ENCODE measurements at places on chromosomes 6 and 20. TPM values are rescaled to one million over a fixed set of nuclear protein-coding genes. Genes with fewer than 3 reads are reported as not detected.

GRCh38 chr6:118100717-118101116 lies 193.7 kb downstream of the SLC35F1 start:
- H3K36me3 ChIP-seq = no peaks in the 10 kb centered on the region
- no peak for DNase-seq
- no peaks in the 10 kb centered on the region for H3K27me3 ChIP-seq
- H3K4me1 ChIP-seq = no peaks in the 10 kb centered on the region

- no peaks in the 10 kb centered on the region for H3K36me3 ChIP-seq
- no peaks in the 10 kb centered on the region for H3K4me1 ChIP-seq
- no peak overlapping the region for H3K27ac ChIP-seq
- peaks cover 4% of the 10 kb centered on the region for H3K27me3 ChIP-seq
- H3K4me3 ChIP-seq = no peak overlapping the region
These were observed 70.8 kb upstream of the NXT1 start for GRCh38 chr20:23279836-23280235.

DNA sequence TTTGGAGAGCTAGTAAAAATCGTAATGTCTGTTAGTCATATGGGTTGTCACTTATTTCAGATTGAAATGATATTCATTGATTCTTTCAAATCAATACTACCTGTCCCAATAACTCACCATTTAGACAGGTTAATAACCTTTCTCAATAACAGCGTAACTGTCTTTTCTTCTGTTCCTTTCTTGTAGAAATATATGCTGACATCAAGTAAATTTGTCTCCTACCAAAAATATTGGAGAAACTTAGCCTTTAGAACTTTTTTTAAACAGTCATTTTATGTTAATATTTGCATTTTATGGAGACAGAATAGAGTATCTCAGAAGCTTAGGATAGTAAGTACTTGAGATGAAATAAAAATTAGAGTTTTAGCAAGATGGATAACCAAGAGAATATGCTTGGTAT lies 278.2 kb downstream of the UST start:
- H3K27me3 ChIP-seq = no peaks in the 10 kb centered on the region
- H3K4me1 ChIP-seq = peaks cover 10% of the 10 kb centered on the region
- no peak overlapping the region for H3K27ac ChIP-seq
- H3K36me3 ChIP-seq = peaks cover 10% of the 10 kb centered on the region

DNA sequence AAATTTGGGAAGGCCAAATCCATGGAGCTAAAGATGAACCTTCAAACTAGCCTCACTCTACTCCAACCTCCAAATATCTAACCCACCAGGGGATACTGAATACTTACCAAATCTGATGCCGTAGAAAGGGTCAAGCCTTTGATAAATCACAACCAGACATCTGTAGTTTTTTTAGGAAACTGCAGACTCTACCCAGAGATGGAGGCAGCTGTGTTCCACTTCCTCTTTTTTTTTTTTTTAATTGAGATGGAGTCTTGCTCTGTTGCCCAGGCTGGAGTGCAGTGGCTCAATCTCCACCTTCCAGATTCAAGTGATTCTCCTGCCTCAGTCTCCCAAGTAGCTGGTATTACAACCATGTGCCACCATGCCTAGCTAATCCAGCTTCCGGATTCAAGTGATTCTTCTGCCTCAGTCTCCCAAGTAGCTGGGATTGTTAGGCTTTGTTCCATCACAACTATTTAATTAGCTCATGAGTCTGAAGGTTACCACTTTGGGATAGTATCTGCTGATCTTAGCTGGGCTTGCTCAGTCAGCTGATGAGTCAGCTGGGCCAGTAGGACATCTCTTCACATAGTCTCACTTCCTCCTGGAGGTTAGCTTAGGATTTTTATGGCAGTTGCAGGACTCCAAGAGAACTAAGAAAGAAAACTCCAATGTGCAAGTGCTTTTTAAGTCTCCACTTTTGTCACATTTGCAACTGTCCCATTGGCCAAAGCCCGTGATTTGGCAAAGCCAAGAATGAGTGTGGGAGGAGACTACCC lies 13.3 kb downstream of the FRK start:
- H3K27me3 ChIP-seq = peaks cover 11% of the 10 kb centered on the region
- DNase-seq = no peak
- H3K36me3 ChIP-seq = no peaks in the 10 kb centered on the region
- no peak overlapping the region for H3K27ac ChIP-seq
- H3K4me1 ChIP-seq = no peaks in the 10 kb centered on the region
- no peak overlapping the region for H3K4me3 ChIP-seq

DNA sequence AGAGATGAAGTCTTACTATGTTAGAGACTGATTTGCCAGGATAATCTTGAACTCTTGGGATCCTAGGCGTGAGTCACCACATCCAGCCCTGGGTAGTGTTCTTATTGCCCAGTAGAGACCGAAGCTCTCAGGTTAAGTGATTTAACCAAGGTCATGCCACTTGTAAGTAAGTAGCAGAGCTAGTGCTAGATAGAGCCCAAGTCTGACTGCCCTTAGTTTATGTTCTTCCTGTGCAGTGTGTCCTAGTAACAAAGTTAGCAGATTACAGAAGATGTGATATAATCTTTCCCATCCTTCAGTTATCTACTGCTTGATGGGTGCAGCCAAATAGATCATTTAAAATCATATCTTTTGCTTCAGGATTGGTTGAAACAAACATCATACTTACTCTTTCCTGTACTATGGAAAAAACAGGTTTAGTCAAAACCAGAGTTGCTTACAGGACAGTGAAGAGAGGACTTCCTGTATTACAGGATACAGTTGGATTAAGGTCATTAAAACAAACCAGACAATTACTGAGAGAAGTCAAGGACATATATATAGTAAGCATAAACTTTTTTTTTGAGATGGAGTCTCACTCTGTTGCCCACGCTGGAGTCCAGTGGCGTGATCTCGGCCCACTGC lies 9.5 kb upstream of the PABPC1L start:
- DNase-seq = no peak
- peaks cover 61% of the 10 kb centered on the region for H3K36me3 ChIP-seq
- H3K27ac ChIP-seq = peak overlapping the region; percentile 87
- H3K27me3 ChIP-seq = no peaks in the 10 kb centered on the region
- H3K4me3 ChIP-seq = no peak overlapping the region
- H3K4me1 ChIP-seq = peaks cover 58% of the 10 kb centered on the region

DNA sequence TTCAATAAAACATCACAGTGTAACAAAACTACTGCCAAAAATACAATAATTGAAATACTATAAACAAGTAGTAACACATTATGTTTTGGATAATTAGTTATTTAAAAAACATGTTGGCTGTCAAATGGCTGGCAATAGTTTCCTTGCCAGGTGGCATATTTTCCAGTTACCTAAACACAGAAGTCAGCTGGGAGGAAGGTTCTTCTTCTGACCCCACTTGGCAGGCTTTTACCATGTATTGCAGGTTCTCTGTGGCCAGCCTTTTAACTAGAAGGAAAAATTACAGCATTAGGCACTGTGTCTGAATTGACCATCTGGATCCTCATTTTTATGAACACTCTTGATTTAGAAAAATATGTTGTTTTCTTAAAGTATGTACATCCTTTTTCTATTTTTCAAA lies 131.4 kb downstream of the MMS22L start:
- H3K4me1 ChIP-seq = peaks cover 1% of the 10 kb centered on the region
- peaks cover 31% of the 10 kb centered on the region for H3K36me3 ChIP-seq
- H3K27ac ChIP-seq = no peak overlapping the region
- H3K4me3 ChIP-seq = no peak overlapping the region
- H3K27me3 ChIP-seq = no peaks in the 10 kb centered on the region

- no peaks in the 10 kb centered on the region for H3K36me3 ChIP-seq
- no peak for DNase-seq
- H3K27ac ChIP-seq = no peak overlapping the region
- H3K4me1 ChIP-seq = peaks cover 12% of the 10 kb centered on the region
- no peaks in the 10 kb centered on the region for H3K27me3 ChIP-seq
These were observed 20.7 kb upstream of the ZMYND8 start for GRCh38 chr20:47377122-47377722.

DNA sequence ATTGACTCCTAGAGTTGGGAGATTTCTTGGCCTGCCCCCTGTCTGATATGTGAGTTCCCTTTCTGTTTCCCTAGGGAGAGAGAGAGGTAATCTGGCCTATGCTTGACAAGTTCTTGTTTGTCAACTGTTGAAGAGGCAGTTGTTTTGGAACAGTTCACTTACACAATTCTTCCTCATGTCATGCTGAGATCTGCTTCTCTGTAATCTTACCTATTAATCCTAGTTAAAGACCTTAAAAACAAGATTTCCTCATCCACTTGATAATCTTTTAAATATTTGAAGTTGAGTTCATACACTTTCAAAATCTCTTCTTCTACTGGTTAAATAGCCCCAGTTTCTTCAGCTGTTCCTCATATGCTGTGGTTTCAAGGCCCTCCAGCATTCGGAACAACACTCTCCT lies 89.9 kb downstream of the FIG4 start:
- no peaks in the 10 kb centered on the region for H3K27me3 ChIP-seq
- H3K27ac ChIP-seq = no peak overlapping the region
- H3K4me1 ChIP-seq = no peaks in the 10 kb centered on the region
- H3K4me3 ChIP-seq = no peak overlapping the region
- DNase-seq = no peak

DNA sequence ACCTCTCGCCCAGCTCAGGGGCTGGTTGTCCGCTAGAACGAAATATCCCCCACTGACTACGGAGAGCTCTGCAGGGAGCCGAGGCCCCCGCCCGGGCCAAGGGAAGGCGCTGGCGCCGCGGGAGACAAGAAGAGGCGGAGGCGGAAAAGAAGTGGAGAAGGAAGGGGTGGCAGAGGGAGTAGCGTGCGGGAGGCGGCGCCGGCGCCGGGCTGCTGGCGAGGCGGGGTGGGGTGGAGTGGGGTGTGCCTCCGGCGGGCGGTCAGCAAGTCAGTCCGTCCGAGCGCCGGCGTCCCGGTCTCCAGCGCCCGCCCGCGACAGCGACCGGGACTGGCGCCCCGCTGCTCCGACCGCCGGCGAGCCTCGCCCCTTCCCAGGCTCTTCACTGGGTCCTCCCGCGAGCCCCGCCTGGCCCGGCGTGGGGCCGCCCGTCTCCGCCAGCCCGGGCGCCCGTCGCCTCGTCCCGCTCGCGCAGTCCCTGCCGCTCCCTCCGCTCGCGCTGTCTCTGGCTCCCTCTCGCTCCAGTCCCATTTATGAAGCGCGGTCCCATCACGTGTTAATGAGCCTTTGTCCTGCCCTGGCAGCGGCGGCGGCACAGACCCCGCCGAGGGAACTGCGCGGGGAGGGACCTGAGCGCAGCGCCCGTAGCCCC lies at the start of gene CNR1:
CNR1 (minus strand) TSS at position 504 of the 649 bp plus-strand sequence. CDS start 21,073 bp downstream, outside the sequence.
- DNase-seq = peak; percentile 11
- no peak within 1 kb of the TSS for H3K27ac ChIP-seq
- H3K27me3 ChIP-seq = peaks cover 57% of the 10 kb centered on the region
- peaks cover 12% of the 10 kb centered on the region for H3K4me1 ChIP-seq
- H3K36me3 ChIP-seq = no peaks in the 10 kb centered on the region

DNA sequence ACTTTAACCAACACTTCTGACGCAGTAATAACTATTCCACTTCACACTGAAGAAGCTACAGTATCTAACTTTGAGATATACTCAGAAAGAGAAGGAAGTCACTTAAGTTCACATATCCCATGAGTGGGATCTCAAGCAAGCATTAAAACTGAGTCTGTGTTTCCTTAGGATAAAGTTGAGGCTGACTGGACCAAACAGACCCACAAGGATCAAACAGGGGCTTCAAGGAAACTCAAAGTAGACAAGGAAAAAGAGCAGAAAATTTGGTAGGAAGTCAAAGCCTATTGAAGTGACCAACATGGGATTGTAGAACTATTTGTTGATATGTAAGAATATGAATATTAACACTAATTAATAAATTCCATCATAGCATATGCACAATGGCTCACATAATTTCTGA lies 294.9 kb downstream of the ADGB start:
- H3K4me3 ChIP-seq = no peak overlapping the region
- H3K27me3 ChIP-seq = peaks cover 15% of the 10 kb centered on the region
- H3K36me3 ChIP-seq = no peaks in the 10 kb centered on the region
- H3K4me1 ChIP-seq = peaks cover 4% of the 10 kb centered on the region
- H3K27ac ChIP-seq = no peak overlapping the region

DNA sequence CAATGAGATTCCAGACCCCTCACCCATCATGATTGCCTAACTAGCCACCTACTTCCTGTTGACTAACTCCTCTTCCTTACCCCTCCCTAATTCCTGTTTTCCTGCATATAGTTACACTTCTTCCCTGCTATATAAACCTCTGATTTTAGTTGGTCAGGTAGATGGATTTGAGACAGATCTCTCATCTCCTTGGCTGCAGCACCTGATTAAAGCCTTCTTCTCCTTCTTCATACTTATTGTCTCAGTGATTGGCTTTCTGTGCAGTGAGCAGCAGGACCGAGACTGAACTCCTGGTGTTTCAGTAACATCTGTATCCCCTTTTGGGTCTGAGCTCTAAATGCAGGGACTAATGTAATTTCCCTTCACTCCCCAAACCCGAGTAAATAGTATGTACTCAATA lies 51.7 kb upstream of the ATXN1 start:
- peaks cover 3% of the 10 kb centered on the region for H3K4me1 ChIP-seq
- peaks cover 11% of the 10 kb centered on the region for H3K36me3 ChIP-seq
- H3K27me3 ChIP-seq = no peaks in the 10 kb centered on the region
- no peak overlapping the region for H3K4me3 ChIP-seq
- no peak overlapping the region for H3K27ac ChIP-seq

GRCh38 chr6:163754866-163755265 lies 340.3 kb downstream of the QKI start:
- H3K27me3 ChIP-seq = peaks cover 17% of the 10 kb centered on the region
- H3K36me3 ChIP-seq = no peaks in the 10 kb centered on the region
- no peak overlapping the region for H3K4me3 ChIP-seq
- peaks cover 17% of the 10 kb centered on the region for H3K4me1 ChIP-seq
- H3K27ac ChIP-seq = no peak overlapping the region
- DNase-seq = no peak

The OR2H2 gene
- not detected for total RNA-seq

The MUC22 gene
- not detected for total RNA-seq

The MATN4 gene
- total RNA-seq = 1.2 TPM

The LHFPL5 gene
- total RNA-seq = not detected

The FAM162B gene
- total RNA-seq = not detected

The CCN6 gene
- total RNA-seq = not detected

The GABBR1 gene
- total RNA-seq = 10.8 TPM

The CYP21A2 gene
- 0.27 TPM for total RNA-seq

The KIAA1755 gene
- total RNA-seq = not detected

The IL20RA gene
- total RNA-seq = not detected

The FOXF2 gene
- total RNA-seq = not detected

The CDH4 gene
- total RNA-seq = 0.11 TPM

All from activated CD8-positive, alpha-beta T cell treated with anti-CD3 and anti-CD28 coated beads for 36 hours (primary cell).